ENCODE measurements at places on chromosomes 6 and 20. TPM values are rescaled to one million over a fixed set of nuclear protein-coding genes. Genes with fewer than 3 reads are reported as not detected.

HLA-DOB gene
- not detected for total RNA-seq

ARMH2 gene
- total RNA-seq, result not detected

SAMD3 gene
- 9.1 TPM for total RNA-seq

ESR1 gene
- total RNA-seq, result 2.7 TPM

DNA sequence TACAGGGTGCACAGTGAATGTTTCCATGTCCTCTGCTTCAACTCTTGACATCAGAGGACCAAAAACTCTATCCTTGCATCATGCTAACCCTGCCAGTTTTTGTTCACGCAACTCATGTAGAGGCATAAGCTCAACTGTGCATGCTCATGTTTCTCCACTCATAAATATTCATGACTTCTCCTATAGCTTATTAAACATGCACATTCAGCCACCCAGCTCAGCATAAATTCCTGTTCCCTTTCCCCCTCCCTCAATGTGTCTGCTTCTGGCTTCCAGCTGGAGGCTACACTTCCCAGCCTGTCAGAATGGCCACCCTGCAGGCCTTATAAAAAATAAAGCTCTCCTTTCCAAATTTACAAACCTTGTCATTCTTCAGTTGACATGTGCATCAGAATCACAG, 154.6 kb downstream of the KIF16B start:
- no peak for DNase-seq

DNA sequence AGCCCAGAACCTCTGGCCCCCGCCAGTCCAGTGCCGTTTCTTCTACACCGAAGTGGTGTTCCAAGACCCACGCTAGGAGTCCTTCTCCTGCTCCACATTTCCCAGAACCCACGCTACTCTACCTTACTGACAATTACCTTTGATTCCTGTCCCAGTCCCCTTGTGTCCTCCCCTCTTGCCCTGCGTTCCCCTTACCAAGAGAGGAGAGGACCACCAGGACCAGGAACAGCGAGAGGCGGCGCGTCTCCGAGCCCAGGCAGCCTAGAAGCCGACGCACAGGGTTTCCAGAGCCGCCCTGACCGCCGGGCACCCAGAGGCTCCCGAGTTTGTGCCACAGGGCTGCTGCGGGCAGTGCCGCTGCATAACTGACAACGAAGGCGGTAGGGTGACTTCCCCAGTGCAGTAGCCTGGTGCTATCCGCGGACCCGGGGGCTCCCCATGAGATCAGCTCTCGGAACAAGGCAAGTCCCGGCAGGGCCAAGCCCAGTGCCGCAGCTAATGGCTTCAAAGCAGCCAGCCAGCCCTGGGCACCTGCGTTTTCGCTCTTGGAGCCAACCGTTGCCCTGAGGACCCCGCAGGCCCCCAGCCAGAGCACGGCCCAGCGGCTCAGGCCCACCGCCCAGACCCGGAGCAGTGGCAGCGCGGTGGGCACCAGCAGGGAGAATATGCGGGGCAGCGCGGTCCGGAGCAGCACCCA, 512 bp downstream of the TAP1 start:
- DNase-seq, result peak; percentile 22

DNA sequence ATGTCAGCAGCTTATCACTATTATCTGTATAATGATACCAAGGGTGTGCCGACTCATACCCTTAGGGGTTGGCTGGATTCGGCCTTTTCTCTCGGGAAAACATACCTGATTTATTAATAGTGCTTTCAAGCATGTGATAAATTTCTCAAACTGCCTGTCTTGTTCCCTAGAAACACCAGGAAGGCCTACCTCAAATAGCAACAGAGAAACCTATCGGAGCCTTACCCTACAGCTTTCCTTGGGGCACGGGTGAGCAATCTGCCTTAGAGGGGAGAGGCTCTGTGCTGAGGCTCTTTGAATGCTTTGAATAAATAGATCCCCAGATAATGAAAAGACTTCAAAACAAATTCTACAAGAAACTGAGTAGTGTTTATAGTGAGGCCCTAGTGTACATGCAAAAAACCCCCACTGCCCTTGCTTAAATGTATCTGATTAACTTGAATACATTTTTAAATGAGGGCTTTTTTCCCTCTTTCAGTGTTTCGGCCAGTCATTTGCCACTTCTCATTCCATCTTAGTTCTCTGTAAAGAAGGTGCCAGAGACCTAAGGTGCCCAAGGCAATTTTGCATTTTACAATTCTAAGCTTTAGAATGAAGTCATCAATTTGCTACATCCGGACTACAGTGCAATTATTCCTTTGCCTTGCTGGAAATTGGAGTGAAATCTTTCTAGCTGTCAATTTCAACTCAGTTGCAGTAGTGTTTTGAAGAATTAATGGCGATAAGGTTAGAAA, 320.1 kb downstream of the ESR1 start:
- DNase-seq, result peak; percentile 33

GRCh38 chr6:160198606-160199211, 59.9 kb downstream of the SLC22A2 start:
- DNase-seq, result peak; percentile 33

GRCh38 chr6:13511913-13512717, 24.7 kb upstream of the GFOD1 start:
- no peak for DNase-seq

Measured in fibroblast of the aortic adventitia (primary cell).